H4 (cell line): ENCODE measurements at places on chromosomes 1 and 21. TPM values are rescaled to one million over a fixed set of nuclear protein-coding genes. Genes with fewer than 3 reads are reported as not detected.
A peak's percentile ranks its signal among the peaks of the same experiment; 100 is the strongest.

The RNU1-2 gene
- not detected in 2 replicates for total RNA-seq

The CSDE1 gene
- total RNA-seq, result 331 and 429 TPM in 2 replicates

The CHI3L2 gene
- not detected in 2 replicates for total RNA-seq

The RO60 gene
- total RNA-seq, result 31.8 and 49.5 TPM in 2 replicates

The KRTAP12-1 gene
- total RNA-seq, result not detected in 2 replicates

The GBP4 gene
- 1.0 and 2.5 TPM in 2 replicates for total RNA-seq

The SYT2 gene
- 0.35 and 0.55 TPM in 2 replicates for total RNA-seq

DNA sequence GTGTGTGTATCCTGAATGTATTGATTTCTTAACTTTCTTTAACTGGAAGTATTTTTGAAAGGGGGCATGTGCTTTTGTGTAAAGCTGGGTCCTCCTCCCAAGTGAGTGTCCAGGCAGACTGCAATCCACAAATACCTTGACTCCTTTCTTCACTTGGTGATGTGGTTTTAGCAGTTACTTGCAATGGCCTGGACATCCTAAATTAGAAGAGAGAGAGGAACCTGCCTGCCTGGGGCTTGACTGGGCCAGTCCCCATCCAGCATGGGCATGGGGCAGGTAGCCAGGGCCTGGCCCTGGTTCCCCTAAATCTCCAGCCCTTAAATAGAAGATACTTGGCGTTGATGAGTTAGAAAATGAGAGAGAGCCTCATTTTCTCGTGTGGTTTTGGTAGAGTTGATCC is 159.7 kb downstream of the PGBD5 start:
- no peak for DNase-seq

GRCh38 chr1:54080598-54081049 is 27.2 kb downstream of the TCEANC2 start:
- DNase-seq, result no peak

DNA sequence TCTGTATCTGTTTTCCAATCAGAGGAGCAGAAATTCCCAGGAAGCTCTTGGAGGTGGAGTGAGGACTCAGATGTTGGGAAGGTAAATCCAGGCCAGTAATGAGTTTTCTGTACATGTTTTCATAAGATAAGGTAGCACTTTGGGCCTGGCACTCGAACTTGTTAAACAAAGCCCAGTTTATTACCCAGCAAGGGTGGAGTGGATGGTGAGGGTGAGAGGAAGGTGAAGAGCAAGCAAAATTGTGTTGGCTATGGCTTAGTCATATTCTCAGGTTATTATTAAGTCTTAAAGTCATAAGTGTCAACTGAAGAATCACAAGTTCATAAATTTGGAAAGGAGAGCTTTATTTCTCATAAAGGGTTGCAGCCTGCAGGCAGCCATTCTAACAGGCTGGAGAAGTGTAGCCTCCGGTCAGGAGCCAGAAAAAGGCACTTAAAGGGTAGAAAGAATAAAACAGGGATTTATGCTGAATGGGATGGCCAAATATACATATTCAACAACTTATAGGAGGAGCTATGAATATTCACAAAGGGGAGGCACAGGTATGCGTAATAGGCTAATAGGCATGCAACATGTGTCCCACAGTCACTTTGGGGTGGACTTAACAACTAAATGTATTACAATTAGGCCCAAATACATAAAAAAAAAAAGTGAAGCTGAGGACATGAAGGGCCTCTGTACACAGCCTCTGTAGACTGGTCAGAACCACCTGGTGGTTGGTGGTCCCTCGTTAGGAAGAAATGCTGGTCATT is 523.9 kb downstream of the LMO4 start:
- no peak for DNase-seq

DNA sequence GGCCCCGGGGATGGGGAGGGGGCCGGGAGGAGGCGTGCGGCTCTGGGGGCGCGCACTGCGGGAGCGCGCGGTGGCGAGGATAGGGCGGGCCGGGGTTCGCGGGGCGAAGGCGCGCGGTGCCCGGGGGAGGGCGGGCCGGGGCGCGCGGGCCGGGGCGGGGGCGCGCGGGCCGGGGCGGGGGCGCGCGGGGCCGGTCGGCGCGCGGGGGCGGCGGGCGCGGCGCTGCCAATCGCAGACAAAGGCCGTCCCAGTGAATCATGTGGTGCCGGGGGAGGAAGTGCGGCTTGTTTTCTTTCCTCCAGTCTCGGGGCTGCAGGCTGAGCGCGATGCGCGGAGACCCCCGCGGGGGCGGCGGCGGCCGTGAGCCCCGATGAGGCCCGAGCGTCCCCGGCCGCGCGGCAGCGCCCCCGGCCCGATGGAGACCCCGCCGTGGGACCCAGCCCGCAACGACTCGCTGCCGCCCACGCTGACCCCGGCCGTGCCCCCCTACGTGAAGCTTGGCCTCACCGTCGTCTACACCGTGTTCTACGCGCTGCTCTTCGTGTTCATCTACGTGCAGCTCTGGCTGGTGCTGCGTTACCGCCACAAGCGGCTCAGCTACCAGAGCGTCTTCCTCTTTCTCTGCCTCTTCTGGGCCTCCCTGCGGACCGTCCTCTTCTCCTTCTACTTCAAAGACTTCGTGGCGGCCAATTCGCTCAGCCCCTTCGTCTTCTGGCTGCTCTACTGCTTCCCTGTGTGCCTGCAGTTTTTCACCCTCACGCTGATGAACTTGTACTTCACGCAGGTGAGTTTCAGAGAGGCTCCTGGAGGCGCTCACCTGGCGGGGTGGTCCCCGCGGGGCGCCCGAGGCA is at the start of gene GPR137B:
TSS of gene GPR137B (plus strand) at position 287 of the 851 bp plus-strand sequence. CDS start at position 371, 84 bp downstream.
- no peak for DNase-seq

GRCh38 chr1:200453553-200453905 is 43.7 kb upstream of the ZNF281 start:
- no peak for DNase-seq

GRCh38 chr1:3093898-3094626 is 25.1 kb downstream of the PRDM16 start:
- no peak for DNase-seq

DNA sequence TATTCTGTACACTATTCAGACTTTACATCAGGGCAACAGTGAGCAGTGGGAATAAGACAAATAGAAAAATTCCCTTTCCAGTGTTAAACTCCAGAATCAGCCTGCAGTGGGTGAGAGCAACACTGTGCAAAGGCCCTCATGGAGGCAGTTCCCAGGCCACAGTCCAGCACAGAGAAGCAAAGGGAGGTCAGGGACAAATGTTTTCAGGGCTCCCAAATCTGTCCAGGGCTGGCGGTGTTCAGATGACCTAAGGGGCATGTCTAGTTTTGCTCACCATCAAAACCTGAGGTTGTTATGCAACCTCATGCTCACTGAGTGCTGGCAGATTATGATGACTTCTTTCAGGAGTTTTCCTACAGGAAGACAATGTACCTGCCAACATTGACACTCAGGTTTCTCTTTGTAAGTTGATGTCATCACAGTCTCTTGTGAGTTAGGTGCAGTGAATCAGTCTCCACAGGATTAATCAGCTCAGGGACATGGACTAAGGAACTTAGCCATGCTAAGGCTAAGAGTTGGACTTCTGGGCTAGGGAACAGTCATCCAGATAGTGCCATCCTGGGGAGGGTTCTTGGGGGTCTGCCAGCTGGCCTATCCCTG is 3.6 kb upstream of the LCE5A start:
- DNase-seq, result no peak

DNA sequence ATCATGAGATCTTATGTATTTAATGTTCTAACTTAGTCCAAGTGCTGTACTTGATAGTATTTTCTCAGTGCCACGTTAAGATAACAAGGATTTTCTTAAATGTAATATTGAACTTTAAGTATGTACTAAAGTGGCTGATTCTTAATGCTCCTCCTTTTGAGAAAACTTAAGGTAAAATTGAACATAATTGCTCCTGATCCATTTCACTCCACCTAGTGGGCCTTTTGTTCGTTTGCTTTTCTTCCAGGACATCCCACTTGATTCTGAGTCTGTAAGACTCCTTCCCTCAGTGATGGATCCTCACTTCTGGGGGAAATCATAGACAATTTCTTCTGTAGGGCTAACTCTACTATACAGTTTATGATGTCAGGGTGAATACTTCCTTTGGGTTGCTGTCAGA is 173.1 kb downstream of the LMO4 start:
- DNase-seq, result no peak

DNA sequence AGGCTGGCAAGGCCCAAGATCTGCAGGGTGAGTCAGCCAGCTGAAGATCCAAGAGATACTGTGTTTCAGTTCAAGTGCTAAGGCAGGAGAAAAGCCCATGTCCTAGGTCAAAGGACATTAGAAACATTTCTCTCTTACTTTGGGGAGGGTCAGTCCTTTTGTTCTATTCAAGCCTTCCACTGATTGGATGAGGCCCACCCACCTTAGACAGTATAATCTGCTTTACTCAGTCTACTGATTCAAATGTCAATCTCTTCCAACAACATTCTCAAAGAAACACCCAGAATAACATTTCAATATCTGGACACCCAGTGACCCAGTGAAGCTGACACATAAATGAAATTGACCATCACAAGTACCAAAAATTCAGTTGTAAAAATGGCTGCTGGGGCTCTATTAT is 367.8 kb upstream of the ZP4 start:
- DNase-seq, result no peak

DNA sequence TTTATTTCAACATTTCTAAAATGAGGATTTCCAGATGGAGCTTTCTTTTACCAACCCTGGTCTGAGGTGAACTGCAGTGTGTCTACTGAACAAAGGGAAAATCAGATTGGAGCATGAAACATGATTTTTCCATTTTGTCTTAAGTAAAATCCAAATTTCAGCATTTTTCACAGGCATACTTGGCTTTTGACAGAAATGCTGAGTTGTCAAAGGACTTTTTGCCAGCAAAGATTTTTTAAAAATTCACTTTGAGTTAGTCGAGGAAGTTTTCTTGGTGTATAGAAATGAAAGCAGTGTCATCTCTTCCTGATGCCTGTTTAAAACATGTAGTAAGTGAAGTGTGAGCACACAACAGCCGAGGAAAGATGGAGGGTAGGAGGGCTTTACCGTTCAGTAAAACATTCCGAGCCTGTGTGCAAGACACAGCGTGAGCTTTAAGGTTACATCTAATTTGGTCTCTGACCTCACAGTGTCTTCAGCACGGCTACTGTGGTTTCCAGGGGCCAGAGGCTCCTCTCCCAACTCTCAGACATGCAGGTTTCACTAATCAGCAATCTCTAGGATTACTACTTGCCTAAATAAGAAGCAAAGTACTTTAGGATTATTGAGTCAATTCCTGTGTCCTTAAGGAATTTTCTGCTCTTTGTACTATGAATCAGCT is 45.9 kb downstream of the SAMD13 start:
- DNase-seq, result no peak

GRCh38 chr1:31658721-31659120 is 14.0 kb upstream of the PEF1 start:
- DNase-seq, result no peak

DNA sequence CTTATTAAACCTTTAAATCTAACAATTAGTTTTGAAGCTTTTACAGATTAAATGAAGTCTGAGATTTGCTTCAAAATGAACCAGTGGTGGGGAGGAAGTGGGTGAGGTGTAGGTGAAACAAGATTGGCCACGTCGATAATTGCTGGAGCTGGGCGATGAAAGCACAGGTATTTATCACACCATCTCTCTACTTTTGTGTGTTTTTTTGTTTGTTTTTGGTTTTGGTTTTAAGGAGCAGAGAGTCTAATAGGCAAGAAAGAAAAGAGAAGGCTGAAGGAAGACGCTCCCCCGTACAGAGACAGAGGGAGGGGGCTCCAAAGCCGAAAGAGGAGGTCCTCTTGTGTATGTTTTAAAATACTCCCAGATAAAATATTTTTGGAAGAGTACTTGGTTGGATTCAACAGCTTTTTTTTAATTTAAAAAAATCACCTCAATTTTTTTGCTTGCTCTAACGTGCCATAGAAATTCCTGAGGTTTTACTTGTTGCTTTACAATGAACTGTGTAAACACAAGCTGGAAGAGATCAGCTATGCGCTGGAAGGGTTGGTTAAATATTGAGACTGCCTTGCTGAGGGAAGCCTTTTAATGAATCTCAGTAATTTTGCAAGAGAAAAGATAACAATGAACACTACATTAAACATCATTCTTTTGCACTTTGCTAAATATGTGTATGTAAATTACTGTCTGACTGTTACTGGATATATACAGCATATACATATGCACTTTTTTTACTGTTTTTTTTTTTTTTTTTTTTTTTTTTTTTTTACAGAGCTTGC is 6.7 kb upstream of the LGALS8 start:
- DNase-seq, result peak; percentile 76

DNA sequence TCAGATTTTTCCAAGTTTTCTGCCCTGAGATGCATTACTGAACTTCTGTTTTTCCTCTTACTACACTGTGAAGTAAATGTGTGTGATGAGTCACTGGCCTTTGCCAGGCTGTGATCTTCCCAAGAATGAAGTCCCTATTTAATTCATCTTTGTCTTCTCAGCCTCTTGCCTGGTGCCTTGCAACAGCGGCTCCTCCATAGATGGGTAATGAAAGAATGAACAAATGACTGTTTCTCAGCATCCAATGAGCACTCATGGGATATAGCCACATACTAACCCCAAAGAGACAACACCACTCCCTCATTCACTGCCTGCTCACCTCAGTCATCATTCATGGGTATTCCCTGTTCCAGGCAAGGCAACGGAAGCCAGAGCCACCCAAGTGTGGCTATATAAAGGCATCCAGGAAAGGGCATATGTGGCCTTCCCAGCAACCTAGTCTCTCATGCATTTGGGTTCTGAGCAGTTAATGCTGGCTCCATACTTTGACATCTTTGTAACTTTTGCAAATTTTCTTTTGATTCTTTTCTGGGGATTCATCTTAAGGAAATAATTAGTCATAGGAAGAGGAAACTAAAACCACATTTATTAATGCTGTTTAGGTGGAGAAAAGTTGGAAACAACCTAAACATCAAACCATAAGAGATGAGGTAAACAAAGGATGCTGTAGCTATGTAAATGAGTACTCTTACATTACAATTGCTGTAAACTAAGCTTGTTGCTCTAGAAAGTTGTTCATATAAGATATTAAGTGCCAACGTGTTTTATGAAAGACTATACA is 71.9 kb downstream of the HIVEP3 start:
- no peak for DNase-seq

- no peak for DNase-seq
Measured at GRCh38 chr1:27517301-27517700, 27.3 kb upstream of the WASF2 start.

- DNase-seq, result peak; percentile 47
Measured at GRCh38 chr1:29398431-29398830, 162.1 kb downstream of the PTPRU start.
